ENCODE measurements at places on chromosomes 2 and 18.

- DNase-seq, result no peak
Measured at GRCh38 chr2:171171808-171172207, 11.1 kb upstream of the TLK1 start.

- DNase-seq, result no peak
Measured at GRCh38 chr2:6352906-6353515, 512.7 kb downstream of the CMPK2 start.

GRCh38 chr2:236857781-236858180 lies 227.9 kb upstream of the COPS8 start:
- no peak for DNase-seq

DNA sequence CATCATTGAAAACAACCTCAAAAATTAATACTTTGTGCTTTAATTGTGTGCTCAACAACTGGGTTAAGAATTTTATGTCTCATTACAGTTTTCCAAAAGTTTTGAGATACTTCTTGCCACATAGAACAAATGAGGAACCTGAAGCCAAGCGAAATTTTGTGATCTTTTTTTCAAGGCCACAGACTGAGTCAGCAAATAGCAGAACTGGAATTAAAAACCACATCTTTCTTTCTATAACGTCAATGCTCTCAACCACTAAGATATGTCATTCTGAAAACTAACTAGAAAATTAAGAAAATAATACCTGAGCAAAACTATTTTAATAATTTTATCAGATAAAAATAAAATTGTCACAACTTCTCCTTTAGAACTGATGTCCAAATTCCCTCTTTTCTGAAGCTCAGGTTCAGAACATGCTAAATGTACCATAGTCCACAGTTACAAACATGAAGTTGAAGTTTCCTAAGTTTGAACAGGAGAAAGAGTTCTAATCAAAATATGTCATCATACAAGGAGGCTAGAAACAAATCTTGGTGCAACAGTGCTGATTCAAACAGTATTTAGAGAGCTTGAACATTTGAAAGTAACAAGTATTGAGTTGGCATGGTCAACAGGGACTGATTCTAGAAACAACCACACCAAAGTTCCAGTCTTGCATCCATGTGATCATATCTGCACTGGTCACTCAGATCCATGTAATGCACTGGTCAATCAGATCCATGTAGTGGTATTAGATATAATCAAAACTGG lies 27.6 kb upstream of the CALCRL start:
- no peak for DNase-seq

GRCh38 chr2:229066121-229066715 lies 204.9 kb downstream of the PID1 start:
- DNase-seq, result no peak

DNA sequence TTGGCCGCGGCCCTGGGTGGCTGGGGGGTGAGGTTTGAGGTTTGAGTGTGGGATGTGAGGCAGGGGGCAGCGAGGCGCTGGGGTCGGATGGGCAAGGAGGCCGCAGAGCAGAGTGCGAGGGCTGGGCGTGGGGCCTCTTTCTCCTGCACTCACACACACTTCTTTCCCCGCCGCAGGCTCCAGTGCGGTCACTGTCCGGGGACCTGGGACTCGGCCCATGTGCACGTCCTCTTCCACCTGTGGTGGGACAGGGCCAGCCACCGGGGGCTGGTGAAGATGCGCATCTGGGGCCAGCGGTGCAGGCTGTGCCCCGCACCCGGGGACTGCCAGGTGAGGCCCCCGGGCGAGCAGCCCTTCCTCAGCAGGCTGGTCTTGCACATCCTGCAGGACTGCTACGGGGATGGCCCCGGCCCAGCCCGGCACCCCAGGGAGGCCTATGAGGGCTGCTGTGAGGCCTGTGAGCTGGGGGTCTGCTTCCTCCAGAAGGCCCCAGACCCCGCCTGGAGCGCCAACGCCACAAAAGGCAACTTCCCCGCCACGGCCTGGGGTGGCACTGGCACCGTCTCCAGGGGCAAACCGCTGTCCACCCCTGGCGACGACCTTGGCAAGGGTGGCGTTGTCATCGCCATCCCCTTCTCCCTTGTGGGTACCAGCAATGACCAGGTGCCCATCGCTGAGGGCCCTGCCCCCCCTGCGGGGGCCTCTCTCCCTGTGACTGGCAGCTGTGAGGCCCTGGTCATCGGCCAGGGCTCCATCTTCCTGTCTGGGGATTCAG lies 2.2 kb downstream of the RTP5 start:
- DNase-seq, result no peak

- no peak for DNase-seq
Measured at GRCh38 chr2:105868060-105868459, 123.3 kb downstream of the NCK2 start.

GRCh38 chr2:132419235-132419634 lies 2.6 kb downstream of the GPR39 start:
- no peak for DNase-seq

DNA sequence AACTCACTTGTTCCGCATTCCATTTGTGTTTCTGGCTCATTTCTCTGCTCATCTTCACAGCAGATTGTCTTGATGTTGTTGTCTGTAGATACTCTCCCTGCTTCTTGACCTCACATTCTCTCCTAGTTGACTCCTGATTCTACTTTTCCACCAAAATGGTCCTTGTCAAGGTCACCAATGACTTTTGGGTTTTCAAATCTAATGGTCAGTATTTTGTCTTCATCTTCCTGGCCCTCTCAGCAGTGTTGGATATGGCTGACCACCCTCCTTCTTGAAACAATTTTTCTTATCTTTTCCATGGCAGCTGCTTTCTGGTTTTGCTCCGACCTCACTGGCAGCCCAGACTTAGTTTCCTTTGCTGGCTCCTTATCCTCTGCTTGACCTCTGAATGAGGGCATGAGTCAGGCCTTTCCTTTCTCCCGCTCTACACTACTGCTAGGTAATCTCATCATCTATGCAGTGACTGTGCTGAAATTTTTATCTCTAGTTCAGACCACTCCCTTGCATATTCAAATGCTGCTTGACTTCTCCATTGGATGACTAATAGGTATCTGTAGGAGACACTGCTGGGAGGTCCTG lies 386.6 kb upstream of the SPRED2 start:
- DNase-seq, result no peak

GRCh38 chr18:13823707-13824395 lies at the start of gene MC5R:
Gene MC5R (plus strand): TSS chr18:13824149. CDS start chr18:13825766, 1,617 bp downstream.
- peak; percentile 43 for DNase-seq

DNA sequence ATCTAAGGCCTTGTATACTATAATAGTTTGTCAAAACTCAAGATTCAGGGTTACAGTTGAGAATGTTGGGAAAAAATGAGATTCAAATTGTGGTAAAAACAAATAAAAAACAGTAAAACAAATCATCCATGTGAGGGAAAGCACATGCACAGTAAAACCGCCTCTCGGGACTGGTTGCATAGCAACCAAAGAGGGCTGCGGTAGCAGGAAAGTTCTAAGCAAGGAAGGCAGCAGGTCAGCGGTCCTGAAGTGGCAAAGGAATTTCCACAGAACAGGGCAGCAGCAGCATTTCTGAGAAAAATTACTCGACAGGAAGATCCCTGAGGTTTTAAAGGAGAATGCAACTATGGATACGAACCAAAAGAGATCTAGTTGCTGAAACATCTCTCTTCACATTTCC lies 93.7 kb downstream of the DYNAP start:
- no peak for DNase-seq

GRCh38 chr2:150271952-150272802 lies 215.3 kb downstream of the RND3 start:
- DNase-seq, result no peak

DNA sequence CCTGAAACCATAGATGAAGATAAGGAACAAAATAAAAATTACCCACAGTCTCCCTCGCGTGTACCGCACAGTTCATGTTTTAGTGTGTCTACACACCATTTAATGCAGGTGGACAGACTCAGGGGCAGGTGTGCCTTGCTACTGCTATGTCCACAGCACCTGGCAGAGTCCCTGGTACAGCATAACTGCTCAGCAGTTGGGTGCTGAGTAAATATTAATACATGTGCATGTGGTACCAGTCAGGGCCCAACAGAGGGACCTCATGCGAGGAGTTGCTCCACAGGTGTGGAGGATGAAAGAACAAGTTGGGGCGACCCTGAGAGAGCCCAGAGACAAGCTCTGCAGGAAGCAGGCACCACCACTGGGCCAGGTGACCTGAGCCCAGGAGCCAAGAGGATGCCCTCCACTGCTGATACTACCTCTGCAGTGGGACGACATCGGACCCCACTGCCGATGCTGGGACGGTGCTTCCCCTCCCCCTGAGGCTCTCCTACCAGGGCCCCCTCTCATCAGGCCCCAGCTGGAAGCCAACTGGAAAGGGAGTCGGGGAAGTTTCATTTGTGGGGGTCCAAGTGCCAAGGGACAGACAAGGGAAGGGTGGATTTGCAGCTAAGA lies 100.8 kb downstream of the NEDD4L start:
- DNase-seq, result no peak

- DNase-seq, result no peak
Measured at GRCh38 chr2:68466361-68466777, 725 bp downstream of the FBXO48 start.

Measured in stimulated activated CD8-positive, alpha-beta memory T cell treated with anti-CD3 and anti-CD28 coated beads, Interleukin-7, amount 100 ng/mL, for 1 hour (primary cell).